Diencephalon (tissue), 1 donor: ENCODE measurements at places on chromosomes 7 and 10. TPM values are rescaled to one million over a fixed set of nuclear protein-coding genes. Genes with fewer than 3 reads are reported as not detected.

The HIP1 gene
- 24.7 TPM for total RNA-seq

The ABI1 gene
- total RNA-seq = 85.6 TPM

The RADIL gene
- 6.2 TPM for total RNA-seq

The LSM8 gene
- 87.4 TPM for total RNA-seq

The CEP41 gene
- 19.4 TPM for total RNA-seq

The RSPH10B2 gene
- total RNA-seq = 6.0 TPM

The PILRA gene
- 1.2 TPM for total RNA-seq

The CNNM1 gene
- total RNA-seq = 6.5 TPM

The OR9A2 gene
- 0.69 TPM for total RNA-seq

The TAS2R5 gene
- total RNA-seq = 1.8 TPM
